NCI-H345 (cell line): ENCODE measurements at places on chromosomes 5 and 9.

DNA sequence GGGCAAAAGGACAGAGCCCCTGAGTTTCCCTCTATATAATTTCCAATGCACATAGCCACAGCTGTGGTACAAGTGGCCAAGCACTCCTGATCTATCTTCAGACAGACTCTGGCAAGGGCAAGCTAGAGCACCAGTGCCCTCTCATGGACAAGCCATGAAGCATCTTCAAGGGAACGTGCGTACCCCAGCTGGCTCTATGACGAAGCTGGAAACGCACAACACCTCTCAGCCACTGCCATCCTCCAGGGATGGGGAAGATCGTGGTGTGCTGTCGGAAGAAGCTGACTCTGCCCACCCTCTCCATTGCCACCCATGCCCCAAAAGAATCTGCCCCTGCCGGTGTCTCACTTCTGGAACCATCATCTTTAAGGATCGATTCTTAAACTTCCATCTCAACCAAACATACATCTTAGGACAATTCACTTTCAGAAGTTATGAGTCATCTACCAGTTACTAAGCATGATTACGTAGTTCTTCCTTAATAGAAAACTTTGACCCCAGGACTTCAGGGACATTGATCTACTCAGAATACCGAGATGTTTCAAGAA is 482.9 kb downstream of the AGTPBP1 start:
- DNase-seq = peak; percentile 69

DNA sequence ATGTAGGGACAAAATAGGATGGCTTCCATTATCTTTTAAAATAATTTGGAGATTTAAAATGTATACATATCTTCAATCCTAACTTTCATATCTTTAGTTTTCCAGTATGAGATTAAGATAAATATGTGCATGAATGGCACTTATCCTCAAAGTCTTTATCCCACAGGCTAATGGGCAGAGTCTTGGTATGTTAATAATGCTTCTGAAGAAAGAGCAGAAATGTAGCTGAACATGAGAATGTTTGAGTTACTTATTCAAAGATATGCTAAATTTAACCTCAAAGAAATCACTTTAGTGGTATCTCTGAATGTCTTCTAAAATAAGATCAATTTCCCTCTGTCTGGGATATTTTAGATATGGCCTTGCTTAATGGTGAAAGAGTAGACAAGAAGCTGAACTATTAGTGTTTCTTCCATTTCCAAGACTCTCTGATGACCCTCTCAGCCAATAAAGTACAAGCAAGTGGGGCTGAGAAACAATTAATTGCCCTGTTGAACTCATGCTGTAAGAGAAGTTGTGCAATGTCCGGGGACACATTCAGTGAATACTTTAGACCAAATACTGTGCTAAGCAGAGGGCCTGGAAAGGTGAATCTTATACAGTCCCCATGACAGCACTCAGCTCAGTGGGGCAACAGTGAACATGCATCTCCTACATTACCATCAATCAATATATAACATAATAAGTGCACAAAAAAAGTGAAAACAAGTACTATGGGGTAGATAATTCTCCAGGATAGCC is 50.0 kb upstream of the ADAMTSL1 start:
- DNase-seq = no peak

- peak; percentile 2 for DNase-seq
Measured at GRCh38 chr5:142597546-142598337, 88.1 kb downstream of the FGF1 start.

DNA sequence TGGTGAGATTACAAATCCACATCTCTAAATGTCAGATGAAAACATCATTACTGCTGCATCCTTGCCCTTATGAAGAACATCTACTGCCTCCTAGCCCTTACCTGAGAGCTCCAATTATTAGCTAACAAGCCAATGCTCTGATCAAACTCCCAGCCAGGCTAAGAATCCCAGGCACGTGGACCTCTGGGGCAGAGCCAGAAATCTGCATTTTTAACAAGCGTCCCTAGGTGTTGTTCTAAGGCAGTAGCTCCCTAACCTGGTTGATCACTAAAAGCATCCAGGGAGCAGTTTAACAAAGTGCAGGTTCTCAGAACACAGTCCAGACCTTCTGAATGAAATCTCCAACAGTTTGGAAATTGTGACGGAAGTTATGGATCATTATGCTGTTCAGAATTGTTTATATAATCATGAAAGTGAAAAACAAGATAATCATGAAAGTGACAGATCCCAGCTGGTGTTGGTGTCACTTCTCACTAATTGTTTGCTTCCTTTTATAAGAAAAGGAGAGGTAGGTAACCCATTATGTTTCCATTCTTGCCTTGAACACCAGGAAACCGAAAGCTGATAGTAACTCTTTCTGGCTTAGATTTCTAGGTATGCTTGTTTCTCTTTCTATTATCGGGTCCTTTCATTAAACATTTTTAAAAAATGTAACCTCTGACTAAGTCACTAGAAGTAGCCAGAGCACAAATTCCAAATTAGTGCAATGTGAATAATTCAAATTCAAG is 216.5 kb upstream of the NR4A3 start:
- no peak for DNase-seq

GRCh38 chr5:40549616-40550015 is 130.1 kb upstream of the PTGER4 start:
- DNase-seq = no peak

- no peak for DNase-seq
Measured at GRCh38 chr5:68269820-68270219, 54.3 kb downstream of the PIK3R1 start.

DNA sequence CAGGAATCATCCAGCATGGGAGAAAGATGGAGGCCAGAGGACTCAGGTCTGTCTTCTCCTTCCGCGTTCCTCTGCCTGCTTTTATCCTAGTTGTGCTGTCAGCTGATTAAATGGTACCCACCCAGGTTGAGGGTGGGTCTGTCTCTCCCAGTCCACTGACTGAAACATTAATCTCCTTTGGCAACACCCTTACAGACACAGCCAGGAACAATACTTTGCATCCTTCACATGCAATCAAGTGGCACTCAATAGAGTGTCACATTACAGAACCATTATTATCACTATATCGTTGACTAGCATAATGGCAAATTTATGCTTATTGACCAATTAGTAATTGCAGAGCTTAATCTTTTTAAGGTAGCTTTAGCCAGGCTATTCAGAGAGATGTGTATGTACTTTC is 64.8 kb downstream of the UNC13B start:
- no peak for DNase-seq

DNA sequence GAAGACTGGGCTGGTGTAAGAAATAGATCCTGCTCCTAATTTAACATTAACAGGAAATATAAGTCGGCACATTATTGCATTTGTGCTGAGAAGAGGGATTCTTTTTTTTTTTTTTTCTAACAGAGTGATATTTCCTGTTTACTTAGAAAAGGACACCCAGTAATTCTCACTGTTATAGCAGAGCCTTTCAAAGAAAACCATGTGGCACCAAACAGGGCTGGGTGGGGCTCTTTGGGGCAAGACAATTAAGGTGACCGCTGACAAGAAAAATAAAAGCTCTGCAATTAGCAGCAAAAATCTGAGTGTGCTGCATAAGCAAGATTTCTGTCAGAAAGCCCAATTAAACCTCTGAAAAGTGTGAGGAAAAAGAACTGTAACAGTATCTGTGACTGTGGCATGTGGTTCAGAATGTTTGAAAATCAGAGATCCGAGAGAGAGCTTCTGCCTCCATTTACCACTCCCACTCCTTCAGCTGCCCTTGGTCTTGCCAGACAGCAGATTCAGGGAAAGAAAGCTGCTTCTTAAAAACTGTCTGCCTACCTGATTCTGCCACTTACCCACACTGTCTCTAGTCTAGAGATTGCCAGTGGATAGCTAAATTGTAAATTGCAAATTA is 77.1 kb upstream of the IQGAP2 start:
- no peak for DNase-seq

GRCh38 chr5:174383210-174384167 is 338.0 kb downstream of the NSG2 start:
- DNase-seq = no peak

DNA sequence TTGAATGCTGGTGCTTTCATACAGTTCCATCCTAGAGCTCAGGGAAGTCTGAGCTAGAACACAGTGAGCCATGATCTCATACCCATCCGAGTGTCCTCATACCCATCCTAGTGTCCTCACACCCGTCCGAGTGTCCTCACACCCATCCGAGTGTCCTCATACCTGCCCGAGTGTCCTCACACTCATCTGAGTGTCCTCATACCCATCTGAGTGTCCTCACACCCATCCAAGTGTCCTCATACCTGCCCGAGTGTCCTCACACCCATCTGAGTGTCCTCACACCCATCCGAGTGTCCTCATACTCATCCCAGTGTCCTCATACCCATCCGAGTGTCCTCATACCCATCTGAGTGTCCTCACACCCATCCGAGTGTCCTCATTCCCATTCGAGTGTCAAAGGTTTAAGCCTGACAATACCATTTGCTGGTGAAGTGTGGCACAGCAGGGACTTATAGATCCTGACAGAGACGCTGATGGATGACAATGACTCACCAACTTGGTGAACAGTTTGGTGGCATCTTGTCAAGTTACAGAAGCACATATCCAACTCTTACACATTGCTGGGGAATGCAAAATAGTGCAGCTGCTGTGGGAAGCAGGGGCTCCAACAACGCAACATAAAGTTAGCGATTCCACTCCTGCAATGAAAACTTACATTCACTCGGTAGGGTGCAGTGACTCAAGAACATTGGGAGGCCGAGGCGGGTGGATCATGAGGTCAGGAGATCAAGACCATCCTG is 77.0 kb upstream of the COL5A1 start:
- no peak for DNase-seq
